ENCODE measurements at places on chromosomes 2 and 18. TPM values are rescaled to one million over a fixed set of nuclear protein-coding genes. Genes with fewer than 3 reads are reported as not detected.

The CCDC93 gene
- polyA plus RNA-seq: 7.2 TPM

The SNED1 gene
- 5.7 TPM for polyA plus RNA-seq

The ITGB1BP1 gene
- 38.1 TPM for polyA plus RNA-seq

The AP1S3 gene
- 7.4 TPM for polyA plus RNA-seq

The INHA gene
- 0.78 TPM for polyA plus RNA-seq

The UGT1A10 gene
- polyA plus RNA-seq: 0.27 TPM

The CYP26B1 gene
- 2.3 TPM for polyA plus RNA-seq

The FEV gene
- 2.9 TPM for polyA plus RNA-seq

The SERPINB12 gene
- not detected for polyA plus RNA-seq

GRCh38 chr2:226059961-226060627, 660.6 kb downstream of the NYAP2 start:
- no peak overlapping the region for H3K27ac ChIP-seq
- DNase-seq: no peak
- H3K4me3 ChIP-seq: no peak overlapping the region
- H3K27me3 ChIP-seq: no peaks in the 10 kb centered on the region
- H3K36me3 ChIP-seq: no peaks in the 10 kb centered on the region

DNA sequence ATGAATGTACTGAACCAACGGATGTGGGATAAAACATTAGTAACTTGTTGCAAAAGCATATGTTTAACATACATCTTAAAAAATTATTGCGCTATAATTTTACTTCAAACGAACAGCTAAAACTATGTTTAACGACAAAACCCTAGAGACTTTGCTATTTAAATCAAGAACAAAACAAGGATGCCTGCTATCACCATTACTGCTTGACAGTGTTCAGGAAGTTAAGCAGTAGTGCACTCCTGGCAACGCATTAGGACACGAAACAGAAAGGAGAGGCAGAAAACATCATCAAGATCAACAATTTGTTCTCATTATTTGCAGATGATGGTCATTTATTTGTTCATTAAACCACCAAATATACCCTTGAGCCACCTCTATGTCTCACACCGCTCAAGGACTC, 151.9 kb downstream of the GALNT1 start:
- no peaks in the 10 kb centered on the region for H3K27me3 ChIP-seq
- H3K27ac ChIP-seq: no peak overlapping the region
- H3K36me3 ChIP-seq: no peaks in the 10 kb centered on the region
- H3K4me1 ChIP-seq: no peaks in the 10 kb centered on the region
- DNase-seq: no peak

GRCh38 chr2:3187467-3187866, 190.2 kb downstream of the EIPR1 start:
- no peaks in the 10 kb centered on the region for H3K27me3 ChIP-seq
- H3K4me3 ChIP-seq: no peak overlapping the region
- H3K4me1 ChIP-seq: no peaks in the 10 kb centered on the region

- peaks cover 3% of the 10 kb centered on the region for H3K27me3 ChIP-seq
- H3K36me3 ChIP-seq: no peaks in the 10 kb centered on the region
- H3K27ac ChIP-seq: no peak overlapping the region
- no peak for DNase-seq
- H3K4me1 ChIP-seq: no peaks in the 10 kb centered on the region
Observed at GRCh38 chr2:63665846-63666475, 77.2 kb downstream of the MDH1 start.

DNA sequence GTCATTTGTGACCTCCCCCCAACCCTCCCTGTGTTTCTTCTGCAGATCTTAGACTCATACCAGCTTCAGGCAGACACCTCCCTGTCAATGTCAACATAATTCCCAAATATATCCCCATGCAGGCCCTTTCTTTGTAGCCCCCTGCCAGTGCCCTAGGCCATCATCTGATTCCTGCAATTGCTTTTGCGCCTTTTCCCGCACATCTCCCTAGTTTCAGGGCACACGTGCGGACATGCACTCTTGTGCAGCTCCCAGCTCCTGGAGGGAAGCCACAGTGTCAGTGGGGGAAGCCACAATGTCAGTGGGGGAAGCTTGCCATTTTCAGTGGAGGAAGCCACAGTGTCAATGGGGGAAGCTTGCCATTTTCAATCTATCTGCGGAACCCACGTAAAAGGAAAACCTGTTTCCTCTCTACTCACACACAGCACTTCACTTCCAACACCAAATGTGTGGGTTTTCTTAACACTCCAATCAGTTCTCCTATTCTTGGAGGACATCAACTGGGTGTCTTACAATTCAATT, 256.4 kb downstream of the ACKR3 start:
- no peaks in the 10 kb centered on the region for H3K27me3 ChIP-seq
- DNase-seq: no peak
- H3K4me3 ChIP-seq: no peak overlapping the region
- no peaks in the 10 kb centered on the region for H3K36me3 ChIP-seq

GRCh38 chr2:196066291-196067087, 2.1 kb downstream of the DNAH7 start:
- H3K27ac ChIP-seq: no peak overlapping the region
- no peaks in the 10 kb centered on the region for H3K36me3 ChIP-seq
- no peak overlapping the region for H3K4me3 ChIP-seq

DNA sequence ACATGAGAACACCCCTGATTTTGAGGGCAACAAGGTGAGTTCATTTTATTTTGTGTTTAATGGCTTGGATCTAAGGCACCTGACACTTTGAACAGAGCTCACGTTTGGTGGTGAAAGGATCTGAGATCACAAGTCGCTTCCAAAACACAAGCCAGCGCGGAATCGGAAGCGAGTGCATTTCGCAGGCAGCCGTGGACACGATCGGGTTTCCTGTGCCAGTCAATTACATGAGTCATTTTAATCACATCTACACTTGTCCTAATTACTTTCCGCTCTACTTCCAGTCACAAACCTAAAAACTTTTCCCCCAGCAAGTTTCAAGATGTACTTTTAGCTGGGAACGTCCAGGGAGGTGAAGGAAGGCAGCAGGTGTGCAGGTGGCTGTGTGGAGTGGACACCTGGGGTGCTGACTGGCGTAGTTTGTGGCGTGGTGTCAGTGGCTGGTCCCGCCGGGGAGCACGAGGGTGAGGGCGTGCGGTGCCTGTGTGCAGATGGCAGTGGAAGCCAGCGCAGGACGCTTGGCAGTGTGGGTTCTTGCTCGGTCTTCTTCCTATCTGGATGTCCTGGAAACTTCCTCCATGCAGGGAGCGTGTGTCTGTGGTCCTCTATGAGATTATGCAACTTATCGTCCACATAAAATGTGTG, 75.6 kb downstream of the DCDC2C start:
- no peak for DNase-seq
- H3K36me3 ChIP-seq: no peaks in the 10 kb centered on the region
- no peaks in the 10 kb centered on the region for H3K4me1 ChIP-seq
- H3K4me3 ChIP-seq: no peak overlapping the region
- no peaks in the 10 kb centered on the region for H3K27me3 ChIP-seq
- no peak overlapping the region for H3K27ac ChIP-seq

- no peaks in the 10 kb centered on the region for H3K4me1 ChIP-seq
- no peak overlapping the region for H3K27ac ChIP-seq
- no peak overlapping the region for H3K4me3 ChIP-seq
- H3K27me3 ChIP-seq: no peaks in the 10 kb centered on the region
- no peaks in the 10 kb centered on the region for H3K36me3 ChIP-seq
Observed at GRCh38 chr2:11073776-11074175, 81.5 kb upstream of the SLC66A3 start.

DNA sequence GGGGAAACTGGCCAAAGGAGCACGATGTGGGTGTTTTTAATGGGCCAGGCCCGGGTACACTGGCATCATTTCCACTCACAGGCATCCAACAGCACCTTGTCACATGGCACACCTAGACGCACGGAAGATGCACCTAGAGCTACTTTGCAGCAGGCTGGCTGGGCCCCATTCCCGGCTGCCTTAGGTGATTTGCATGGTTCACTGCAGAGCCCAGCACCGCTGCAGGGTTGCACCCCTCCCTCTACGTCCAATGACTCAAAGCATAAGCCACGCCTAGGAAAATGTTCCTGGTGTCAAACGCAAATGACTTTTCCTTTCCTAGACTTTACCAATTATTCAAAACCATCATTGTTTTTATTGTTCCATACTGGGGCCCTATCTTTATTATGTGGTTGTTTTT, 222.9 kb downstream of the EIPR1 start:
- H3K27ac ChIP-seq: no peak overlapping the region
- DNase-seq: peak; percentile 2
- H3K4me1 ChIP-seq: no peaks in the 10 kb centered on the region
- no peaks in the 10 kb centered on the region for H3K27me3 ChIP-seq
- no peaks in the 10 kb centered on the region for H3K36me3 ChIP-seq

DNA sequence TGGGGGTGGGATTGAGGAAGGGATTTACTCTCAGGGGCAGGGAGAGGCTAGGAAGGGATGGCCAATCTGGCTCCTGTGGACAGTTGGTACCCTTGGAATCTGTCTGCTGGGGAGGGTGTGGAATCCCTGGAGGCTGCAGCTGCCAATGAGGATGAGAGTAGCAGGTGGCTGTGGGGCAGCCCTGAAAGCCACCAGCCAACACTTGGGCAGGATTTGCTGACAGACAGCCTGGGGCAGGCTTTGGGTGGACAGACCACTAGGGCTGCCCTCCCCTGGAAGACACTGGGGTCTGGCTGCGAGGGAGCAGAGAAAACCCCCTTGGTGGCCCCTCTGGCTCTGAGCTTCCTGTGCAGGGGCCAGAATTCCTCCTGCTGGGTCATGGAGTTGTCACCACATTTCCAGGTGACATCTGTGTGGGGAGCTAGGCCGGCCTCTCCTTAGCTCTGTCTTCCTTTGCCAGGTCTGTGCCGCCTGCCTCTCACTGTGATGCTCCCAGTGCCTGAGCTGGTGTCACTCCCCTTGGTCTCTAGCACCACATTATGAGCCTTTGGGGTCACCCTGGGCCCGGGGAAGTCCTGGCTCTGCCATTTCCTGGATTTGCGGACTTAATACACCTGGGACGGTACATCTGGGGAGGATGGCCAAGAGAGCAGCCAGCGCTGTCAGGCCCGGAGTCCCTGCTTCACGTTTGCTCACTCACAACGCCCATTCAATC, 13.4 kb upstream of the ARHGEF4 start:
- no peaks in the 10 kb centered on the region for H3K27me3 ChIP-seq
- H3K36me3 ChIP-seq: no peaks in the 10 kb centered on the region
- H3K27ac ChIP-seq: no peak overlapping the region
- no peak for DNase-seq
- H3K4me1 ChIP-seq: no peaks in the 10 kb centered on the region

DNA sequence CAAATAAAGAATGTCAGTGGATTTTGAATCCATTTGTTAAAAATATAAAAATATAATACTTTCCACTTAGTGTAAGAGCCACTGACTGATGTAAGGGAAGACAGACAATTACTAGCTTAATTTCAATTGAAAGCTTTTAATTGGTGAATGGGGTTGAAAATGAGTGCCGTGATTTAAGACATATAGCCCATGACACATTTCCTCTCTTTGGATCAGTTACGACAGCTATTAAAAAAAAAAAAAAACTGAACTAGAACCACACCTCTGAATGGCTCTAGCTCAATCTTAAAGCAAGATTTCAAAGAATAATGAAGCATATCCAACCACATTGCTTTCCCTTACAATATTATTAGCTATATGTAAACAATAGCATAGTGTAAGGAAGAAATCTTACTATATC, 44.0 kb downstream of the CIB4 start:
- no peak for DNase-seq
- H3K4me3 ChIP-seq: no peak overlapping the region
- no peaks in the 10 kb centered on the region for H3K36me3 ChIP-seq
- H3K27me3 ChIP-seq: no peaks in the 10 kb centered on the region
- H3K27ac ChIP-seq: no peak overlapping the region

GRCh38 chr2:54626131-54626530, 97.3 kb upstream of the EML6 start:
- H3K27me3 ChIP-seq: no peaks in the 10 kb centered on the region
- DNase-seq: no peak
- H3K4me3 ChIP-seq: no peak overlapping the region

- no peaks in the 10 kb centered on the region for H3K36me3 ChIP-seq
- no peaks in the 10 kb centered on the region for H3K4me1 ChIP-seq
- no peak for DNase-seq
- no peak overlapping the region for H3K27ac ChIP-seq
- H3K27me3 ChIP-seq: no peaks in the 10 kb centered on the region
Observed at GRCh38 chr2:220961143-220961860, 610.8 kb downstream of the EPHA4 start.

DNA sequence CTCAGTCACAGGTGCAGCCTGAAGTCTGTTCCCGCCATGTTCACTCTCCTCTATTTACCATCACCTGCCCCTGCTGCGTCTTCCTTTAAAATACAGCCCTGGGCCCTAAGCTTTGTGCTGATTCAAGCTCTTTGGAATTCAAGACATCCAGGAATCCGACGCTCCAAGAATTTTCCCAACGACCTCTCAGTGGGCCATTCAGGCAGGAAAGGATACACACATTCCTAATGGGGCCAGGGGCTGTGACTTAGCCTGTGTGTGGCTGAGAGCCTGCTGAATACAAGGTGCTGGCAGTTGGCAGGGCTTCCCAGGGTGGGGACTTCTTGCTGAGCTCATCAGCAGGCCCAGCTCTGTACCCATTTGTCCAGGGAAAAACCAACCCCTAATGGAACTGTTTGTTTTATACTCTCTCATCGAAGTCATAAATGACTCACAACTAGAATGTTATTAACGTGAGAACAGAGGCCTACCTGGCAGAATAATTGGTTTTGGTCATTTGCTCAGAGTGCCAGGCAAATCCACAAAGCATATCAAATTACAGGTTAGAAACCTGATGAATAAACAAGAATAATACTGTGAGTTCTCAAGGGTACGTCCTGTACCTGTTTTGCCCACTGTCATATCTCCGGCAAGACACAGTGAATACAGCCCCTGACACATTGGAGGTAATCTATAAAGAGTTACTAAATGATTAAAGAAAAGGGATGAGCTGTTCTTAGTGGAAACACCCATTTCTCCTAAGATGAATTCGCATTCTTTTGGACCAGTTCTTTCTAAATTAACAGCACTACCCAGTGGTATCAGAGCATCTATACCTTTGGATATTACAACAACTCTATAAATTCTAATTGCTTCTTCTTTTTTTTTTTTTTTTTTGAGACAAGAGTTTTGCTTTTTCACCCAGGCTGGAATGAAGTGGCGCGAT, 12.6 kb upstream of the KCMF1 start:
- no peaks in the 10 kb centered on the region for H3K27me3 ChIP-seq
- H3K27ac ChIP-seq: peak overlapping the region; percentile 88
- H3K4me1 ChIP-seq: peaks cover 7% of the 10 kb centered on the region

GRCh38 chr2:128560718-128561117, 242.1 kb upstream of the HS6ST1 start:
- no peak for DNase-seq
- H3K36me3 ChIP-seq: no peaks in the 10 kb centered on the region
- H3K4me3 ChIP-seq: no peak overlapping the region
- H3K4me1 ChIP-seq: no peaks in the 10 kb centered on the region
- no peak overlapping the region for H3K27ac ChIP-seq
- H3K27me3 ChIP-seq: no peaks in the 10 kb centered on the region

DNA sequence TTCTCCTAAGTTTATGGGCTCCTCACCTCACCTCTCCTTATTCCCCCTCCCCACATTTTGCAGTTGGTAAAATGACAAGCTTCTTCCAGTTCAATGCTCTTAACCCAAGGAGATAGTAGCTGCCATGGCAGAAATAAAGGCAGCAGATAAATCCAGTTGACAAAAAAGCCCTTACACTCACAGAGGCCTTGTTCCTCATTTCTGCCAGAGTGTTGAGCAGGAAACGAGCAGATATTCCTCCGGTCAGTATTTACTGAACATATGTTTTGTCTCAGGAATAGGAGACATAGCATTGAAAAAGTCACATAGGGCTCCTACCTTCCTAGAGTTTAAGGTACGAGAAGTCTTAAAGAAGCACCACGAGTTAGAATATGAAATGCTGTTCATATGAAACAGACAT, 493.7 kb upstream of the TNP1 start:
- H3K36me3 ChIP-seq: no peaks in the 10 kb centered on the region
- no peak overlapping the region for H3K4me3 ChIP-seq
- H3K27ac ChIP-seq: no peak overlapping the region
- no peaks in the 10 kb centered on the region for H3K27me3 ChIP-seq
- no peak for DNase-seq
- H3K4me1 ChIP-seq: no peaks in the 10 kb centered on the region

All from small intestine (tissue), 16 donors.